Omental fat pad (tissue), 4 donors: ENCODE measurements at places on chromosomes 11 and 22. TPM values are rescaled to one million over a fixed set of nuclear protein-coding genes. Genes with fewer than 3 reads are reported as not detected.

SCUBE2 gene
- 8.8 TPM for total RNA-seq

TENM4 gene
- total RNA-seq, result 4.7 TPM

RHOG gene
- total RNA-seq, result 69.5 TPM

TNNI2 gene
- total RNA-seq, result 3.7 TPM

LRRC74B gene
- total RNA-seq, result not detected

CCND1 gene
- total RNA-seq, result 72.3 TPM

GRIA4 gene
- not detected for total RNA-seq

TMEM25 gene
- total RNA-seq, result 19.9 TPM

HPX gene
- 2.5 TPM for total RNA-seq

INS gene
- total RNA-seq, result not detected

DRD4 gene
- not detected for total RNA-seq

POU2AF2 gene
- not detected for total RNA-seq

TSSK2 gene
- not detected for total RNA-seq

UQCR10 gene
- total RNA-seq, result 47.3 TPM

LTBP3 gene
- 74.0 TPM for total RNA-seq

PIK3IP1 gene
- 52.7 TPM for total RNA-seq

VSIG10L2 gene
- total RNA-seq, result not detected

STARD10 gene
- total RNA-seq, result 18.0 TPM

SLC17A6 gene
- not detected for total RNA-seq

HBD gene
- total RNA-seq, result not detected

RAG1 gene
- 1.9 TPM for total RNA-seq

TYMP gene
- total RNA-seq, result 139 TPM

CHST1 gene
- 0.37 TPM for total RNA-seq

RELA gene
- total RNA-seq, result 48.4 TPM

GATD1 gene
- 12.5 TPM for total RNA-seq

MUC2 gene
- total RNA-seq, result not detected

KRTAP5-11 gene
- total RNA-seq, result not detected

MRGPRX3 gene
- total RNA-seq, result not detected
